ENCODE measurements at places on chromosomes 1 and 21.
A peak's percentile ranks its signal among the peaks of the same experiment; 100 is the strongest.

DNA sequence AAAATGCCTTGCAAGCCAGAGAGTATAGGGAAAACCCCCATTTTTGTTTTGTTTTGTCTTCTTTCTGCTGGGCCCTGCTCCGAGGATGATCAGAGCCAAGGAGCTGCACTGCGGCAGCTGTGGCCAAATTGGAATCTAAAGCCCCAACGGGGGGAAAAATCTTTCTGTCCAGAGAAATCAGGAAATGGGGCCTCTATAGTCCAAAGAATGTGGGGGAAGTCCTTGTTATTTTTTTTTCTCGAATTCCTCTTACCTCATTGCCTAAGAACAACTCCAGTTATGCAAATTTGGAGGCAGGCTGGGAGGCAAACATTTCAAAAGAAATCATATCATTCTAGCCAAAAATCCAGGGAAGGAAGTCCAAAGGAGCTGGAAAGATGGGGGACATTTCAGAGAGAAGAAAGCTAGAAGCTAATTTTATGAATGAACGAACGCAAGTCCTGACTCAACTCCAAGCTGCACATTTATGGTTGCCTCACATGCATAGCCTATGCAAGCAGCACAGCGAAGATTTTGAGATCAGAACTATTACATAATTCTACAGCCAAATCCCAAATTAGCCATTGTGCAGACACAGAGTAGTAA is 263.2 kb downstream of the KCTD3 start:
- no peak for DNase-seq

GRCh38 chr1:17274186-17275170 is 25.6 kb downstream of the PADI3 start:
- peak; percentile 24 for DNase-seq

GRCh38 chr1:236734141-236734765 is 48.0 kb downstream of the ACTN2 start:
- DNase-seq: no peak

- DNase-seq: no peak
Observed at GRCh38 chr1:112818990-112819689, 104.0 kb upstream of the PPM1J start.

DNA sequence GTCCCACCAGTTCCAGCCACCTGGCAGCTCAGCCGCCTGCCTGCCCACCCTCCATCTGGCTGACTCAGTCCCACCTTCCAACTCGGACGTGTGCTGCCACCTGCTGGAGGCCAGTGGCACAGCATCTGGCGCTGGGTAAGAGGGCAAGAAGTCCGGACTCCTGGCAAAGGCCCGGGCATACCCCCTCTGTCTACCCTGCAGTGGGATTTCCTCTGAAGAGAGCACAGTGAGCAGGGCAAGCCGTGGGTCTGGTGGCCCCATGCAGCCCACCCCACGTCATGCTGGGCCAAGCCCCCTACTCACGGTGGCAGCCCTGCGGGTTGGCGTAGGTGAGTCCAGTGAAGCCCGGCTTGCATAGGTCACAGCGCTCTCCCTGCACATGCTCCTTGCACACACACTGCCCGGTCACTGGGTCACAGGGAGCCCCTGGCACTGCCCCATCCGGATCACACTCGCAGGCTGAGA is 24.5 kb downstream of the LAMB3 start:
- DNase-seq: peak; percentile 89

GRCh38 chr1:30417001-30417700 is 306.2 kb downstream of the MATN1 start:
- DNase-seq: no peak

DNA sequence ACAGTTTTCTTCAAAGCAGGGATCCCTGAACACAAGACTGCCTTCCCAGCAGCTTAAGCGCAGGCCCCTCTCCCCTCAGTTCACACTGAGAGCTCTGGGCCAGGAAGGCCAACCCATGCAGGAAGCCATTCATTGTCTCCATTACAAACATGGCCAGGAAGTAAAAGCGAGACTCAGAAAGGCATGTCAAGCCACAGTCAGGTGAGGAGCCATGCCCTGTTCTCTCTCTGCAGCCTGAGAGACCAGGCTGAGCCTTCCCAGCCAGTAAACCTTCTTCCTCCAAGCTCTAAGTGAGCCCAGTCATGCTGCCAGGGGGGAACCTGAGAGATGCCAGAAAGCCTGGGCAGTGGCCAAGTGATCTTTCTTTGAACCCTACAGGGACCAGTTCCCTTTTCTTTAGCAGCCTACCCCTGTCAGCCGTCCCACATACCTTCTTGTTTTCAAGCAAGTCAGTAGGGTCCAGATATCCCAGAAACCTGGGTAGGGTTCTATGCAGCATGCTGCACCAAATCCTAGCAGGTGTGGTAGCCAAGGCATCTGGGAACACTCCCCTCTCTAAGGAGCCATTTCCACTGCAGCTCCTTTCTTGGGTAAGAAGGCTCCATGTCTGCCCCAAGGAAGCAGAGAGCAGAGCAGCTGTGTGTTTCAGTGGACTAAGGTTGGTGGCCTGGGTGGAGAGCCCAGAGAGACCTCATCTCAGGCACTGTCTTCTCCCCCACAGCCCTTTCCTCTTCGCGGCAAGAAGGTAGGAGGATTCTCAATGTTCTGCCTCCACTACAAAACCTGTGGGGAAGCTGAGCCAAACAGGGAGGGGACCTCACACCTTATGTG is 977 bp downstream of the TRAF3IP3 start:
- DNase-seq: no peak

GRCh38 chr1:217311766-217312165 is 319.1 kb downstream of the GPATCH2 start:
- DNase-seq: peak; percentile 22

DNA sequence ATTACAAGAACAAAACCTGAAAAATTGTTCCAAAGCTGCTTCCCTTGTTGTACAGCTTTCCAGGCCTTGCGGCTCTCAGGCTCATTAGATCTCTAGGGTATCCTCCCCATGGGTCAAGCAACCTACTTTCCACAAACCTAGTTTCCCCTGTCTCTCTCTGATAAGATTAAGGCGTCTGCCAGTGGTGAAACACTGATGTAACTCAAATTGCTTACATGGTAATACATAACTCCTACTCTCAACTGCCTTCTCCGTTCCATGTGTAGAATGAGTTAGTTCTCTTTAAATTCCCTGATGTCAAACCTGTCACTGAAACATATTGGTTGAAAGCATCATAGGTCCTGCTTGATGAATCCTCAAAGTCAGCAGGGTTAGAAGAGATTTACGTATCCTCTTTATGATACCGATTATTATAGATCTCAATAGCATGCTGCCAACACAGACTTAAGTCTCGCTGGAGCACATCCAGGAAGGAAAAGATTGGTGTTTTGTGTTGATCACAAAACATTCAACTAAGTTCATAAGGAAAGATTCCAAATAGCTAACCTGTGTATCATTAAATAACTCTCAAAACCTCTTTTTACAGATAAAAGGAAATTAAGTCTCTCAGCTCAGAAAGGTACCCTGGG is 10.6 kb downstream of the PPP1R15B start:
- no peak for DNase-seq

DNA sequence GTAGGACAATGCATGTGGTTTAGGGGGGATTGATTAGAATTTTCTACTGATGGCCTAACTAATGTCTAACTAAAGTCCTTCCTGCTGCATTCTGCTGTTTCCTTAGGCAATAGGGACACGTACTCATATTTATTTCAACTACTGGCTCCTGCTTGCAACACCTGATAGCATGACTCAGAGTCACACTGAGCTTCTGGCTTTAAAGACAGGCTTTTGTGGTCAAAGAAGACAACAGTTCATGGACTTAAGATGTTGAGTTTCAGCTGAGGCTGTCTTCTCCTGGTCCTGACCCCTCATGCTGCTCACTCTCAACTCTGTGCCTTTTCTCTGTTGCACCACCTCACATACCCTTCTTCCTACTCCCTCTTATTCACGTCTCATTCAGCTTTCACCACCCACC is 29.1 kb upstream of the TRABD2B start:
- no peak for DNase-seq

GRCh38 chr1:247471445-247472016 is 13.6 kb upstream of the OR2B11 start:
- DNase-seq: no peak

DNA sequence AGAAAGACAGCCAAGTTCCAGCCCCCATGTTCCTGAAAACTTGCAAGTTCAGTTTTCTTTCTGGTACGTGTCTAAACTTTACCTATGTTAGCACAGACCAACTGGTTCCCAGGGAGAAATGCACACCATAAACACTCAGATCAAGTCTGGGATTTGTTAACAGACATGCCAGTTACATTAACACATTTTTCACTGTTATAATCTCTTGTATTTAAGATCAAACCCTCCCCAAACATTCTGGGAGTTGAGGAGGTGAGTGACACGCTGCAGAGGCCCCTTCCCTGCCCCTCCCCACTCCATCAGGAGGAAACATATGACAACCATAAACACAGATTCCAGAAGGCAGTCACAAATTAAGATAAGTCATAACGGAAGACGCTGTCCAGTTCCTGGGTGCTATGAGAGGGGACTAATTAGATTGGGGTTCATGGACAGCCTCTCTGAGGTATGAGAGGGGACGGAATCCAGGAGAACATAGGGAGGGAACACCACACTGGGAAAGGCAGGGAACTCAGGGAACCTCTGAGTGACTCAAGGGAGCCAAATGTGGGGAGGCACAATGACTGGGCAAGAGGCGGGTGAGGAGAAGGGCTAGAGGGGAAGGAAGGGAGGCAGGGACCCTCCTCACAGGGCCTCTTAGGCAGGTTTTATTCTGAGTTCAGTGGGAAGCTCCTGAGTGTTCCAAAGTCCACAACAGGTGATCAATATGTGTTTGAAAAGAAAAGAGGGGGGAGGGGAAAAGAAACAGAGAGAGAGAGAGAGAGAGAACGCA is 25.0 kb downstream of the DUSP10 start:
- DNase-seq: no peak

- no peak for DNase-seq
Observed at GRCh38 chr1:228669242-228669585, 66.1 kb upstream of the RHOU start.

DNA sequence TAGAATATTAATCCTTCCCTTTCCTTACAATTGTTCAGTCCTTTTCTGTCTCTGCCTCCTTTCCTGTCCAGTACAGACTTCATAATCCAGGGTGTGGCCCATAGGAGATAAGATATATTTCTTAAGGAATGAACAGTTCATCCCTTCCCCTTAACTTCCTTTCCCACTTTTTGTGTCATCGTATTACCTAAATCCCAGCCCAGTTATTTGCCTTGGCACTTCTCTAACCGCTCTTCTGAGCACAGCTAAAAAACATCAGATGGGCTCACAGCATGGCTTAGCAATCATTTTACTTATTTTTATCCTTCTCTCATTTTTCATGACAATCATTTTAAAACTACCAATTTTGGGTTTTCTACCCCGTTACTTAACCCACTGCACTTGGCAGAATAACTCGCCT is 39.6 kb downstream of the F3 start:
- no peak for DNase-seq

DNA sequence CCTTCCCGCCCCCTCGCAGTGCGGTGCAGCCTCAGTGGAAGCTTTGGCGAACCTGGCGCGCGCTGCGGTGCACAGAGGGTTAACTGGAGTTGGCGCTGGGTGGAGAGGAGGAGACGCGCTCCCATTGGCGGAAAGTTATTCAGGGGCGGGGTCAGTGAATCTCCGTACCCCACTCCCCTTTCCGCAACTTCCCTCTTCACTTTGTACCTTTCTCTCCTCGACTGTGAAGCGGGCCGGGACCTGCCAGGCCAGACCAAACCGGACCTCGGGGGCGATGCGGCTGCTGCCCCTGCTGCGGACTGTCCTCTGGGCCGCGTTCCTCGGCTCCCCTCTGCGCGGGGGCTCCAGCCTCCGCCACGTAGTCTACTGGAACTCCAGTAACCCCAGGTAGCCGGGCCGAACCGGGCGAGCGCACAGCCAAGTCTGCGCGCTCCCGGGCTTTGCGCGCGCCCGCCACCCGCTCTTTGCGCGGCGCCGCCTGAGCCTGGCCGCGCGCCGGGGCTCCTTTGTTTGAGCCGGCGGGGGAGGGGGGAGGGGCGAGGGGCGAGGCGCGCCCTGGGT is at the start of gene EFNA4:
TSS of gene EFNA4 (plus strand) at position 191 of the 561 bp plus-strand sequence. CDS start at position 275, 84 bp downstream.
- peak; percentile 56 for DNase-seq

- no peak for DNase-seq
Observed at GRCh38 chr1:75341537-75341936, 207.3 kb downstream of the LHX8 start.

- no peak for DNase-seq
Observed at GRCh38 chr1:230074762-230075161, 7.7 kb downstream of the GALNT2 start.

DNA sequence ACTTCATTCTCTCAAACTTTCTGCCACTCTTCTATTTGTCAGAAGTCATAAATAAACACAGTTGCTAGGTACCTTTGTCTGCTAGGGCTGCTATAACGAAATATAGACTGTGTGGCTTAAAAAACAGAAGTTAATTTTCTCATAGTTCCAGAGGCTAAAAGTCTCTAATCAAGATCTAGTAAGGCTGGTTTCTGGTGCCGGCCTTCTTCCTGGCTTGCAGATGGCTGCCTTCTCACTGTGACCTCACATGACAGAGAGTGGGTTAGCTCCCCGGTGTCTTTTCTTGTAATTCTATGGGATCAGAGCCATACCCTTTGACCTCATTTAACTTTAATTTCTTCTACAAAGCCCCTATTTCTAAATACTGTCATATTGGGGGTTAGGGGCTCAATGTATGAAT is 5.9 kb downstream of the PDC start:
- DNase-seq: no peak
